ENCODE measurements at places on chromosomes 3 and 15.

- DNase-seq: peak; percentile 66
These were observed 181.5 kb upstream of the ICE2 start for GRCh38 chr15:60660290-60661051.

DNA sequence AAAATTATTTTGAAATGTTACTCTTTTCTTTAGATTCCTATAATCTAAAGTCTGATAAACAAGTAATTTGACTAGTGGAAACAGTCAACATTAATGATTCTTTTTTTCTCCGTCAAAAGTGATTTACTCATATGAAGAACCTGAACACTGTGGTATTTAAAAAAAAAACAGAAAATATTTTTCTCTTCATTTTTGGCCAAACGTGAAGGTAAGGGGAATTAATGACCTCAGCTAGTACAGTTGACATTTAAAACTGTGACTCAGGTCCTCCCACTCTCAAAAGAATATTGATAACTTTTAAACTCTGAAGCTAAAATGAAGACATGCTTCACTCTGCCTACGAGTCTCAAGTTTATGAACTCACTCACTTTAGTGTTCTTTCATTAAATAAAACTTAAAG lies 34.5 kb downstream of the TIGIT start:
- DNase-seq: no peak

GRCh38 chr15:94174399-94174802 lies 57.0 kb upstream of the MCTP2 start:
- DNase-seq: no peak

DNA sequence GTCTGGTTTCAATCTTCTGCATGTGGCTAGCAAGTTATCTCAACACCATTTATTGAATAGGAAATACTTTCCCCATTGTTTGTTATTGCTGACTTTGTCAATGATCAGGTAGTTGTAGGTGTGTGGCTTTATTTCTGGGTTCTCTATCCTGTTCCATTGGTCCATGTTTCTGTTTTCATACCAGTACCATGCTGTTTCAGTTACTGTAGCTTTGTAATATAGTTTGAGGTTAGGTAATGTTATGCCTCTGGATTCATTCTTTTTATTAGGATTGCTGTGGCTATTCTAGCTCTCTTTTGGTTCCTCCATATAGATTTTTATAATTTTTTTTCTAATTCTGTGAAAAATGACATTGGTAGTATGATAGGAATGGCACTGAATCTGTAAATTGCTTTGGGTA lies 58.3 kb downstream of the LRRC49 start:
- DNase-seq: no peak

All from GM12865 (cell line).